ENCODE measurements at places on chromosomes 16 and 17.

GRCh38 chr17:39597372-39598046 is 10.2 kb downstream of the NEUROD2 start:
- ATAC-seq, result no peak

GRCh38 chr17:20189302-20189701 is 180.1 kb downstream of the SPECC1 start:
- no peak for ATAC-seq

GRCh38 chr16:3389663-3390338 is 11.0 kb downstream of the ZSCAN32 start:
- ATAC-seq, result no peak

- ATAC-seq, result no peak
These were observed 189.1 kb downstream of the CEP112 start for GRCh38 chr17:66002812-66003211.
